ENCODE measurements at places on chromosomes 16 and 17. TPM values are rescaled to one million over a fixed set of nuclear protein-coding genes. Genes with fewer than 3 reads are reported as not detected.

Gene RETREG3
- total RNA-seq, result 32.2 TPM

Gene VMO1
- total RNA-seq, result not detected

Gene SDR42E1
- total RNA-seq, result not detected

Gene SHISA9
- 0.12 TPM for total RNA-seq

Gene EARS2
- total RNA-seq, result 28.9 TPM

Gene TMEM238L
- not detected for total RNA-seq

Gene KRTAP4-9
- not detected for total RNA-seq

Gene KRTAP2-2
- not detected for total RNA-seq

Gene SNX20
- total RNA-seq, result not detected

Gene P3H4
- total RNA-seq, result 42.9 TPM

Gene GDPD1
- 21.3 TPM for total RNA-seq

Gene CSH2
- total RNA-seq, result not detected

Gene QRICH2
- 0.23 TPM for total RNA-seq

Gene TLCD3B
- total RNA-seq, result 0.07 TPM

Gene HOXB1
- not detected for total RNA-seq

Gene CFAP52
- not detected for total RNA-seq

Gene ITGAL
- not detected for total RNA-seq

Gene EVI2B
- total RNA-seq, result 0.07 TPM

Gene ABCA10
- 7.2 TPM for total RNA-seq
